ENCODE measurements at places on chromosomes 5 and 9.
A peak's percentile ranks its signal among the peaks of the same experiment; 100 is the strongest.

DNA sequence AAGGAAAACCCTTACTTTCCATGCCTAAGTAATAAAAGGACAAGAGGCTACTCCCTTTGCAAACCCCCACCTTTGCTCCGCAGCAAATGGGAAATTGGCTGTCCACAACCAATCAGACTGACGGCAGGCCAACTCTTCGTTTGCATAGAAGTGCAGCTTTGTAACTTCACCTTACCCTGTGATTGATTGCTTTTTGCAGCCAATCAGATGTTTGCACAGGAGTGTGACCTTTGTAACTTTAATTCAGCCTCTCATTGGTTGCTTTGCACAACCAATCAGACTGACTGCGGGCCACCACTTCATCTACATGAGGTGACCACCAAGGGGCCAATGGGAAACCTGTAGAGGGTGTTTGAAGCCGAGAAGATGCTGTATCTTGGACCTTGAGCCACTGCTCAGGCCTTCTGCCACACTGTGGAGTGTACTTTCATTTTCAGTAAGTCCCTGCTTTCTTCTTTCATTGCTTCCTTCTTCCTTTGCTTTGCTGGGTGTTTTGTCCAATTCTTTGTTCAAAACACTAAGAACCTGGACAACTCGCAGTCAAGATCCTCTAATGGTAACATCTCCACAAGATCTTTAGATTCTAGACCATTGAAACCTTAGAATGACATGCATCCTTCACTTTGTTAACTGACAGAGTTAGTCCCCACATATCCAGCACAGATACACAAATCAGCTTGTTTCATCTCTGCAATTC is 51.3 kb upstream of the FREM1 start:
- DNase-seq = no peak

GRCh38 chr5:157748760-157749461 is 5.4 kb downstream of the LSM11 start:
- DNase-seq = no peak

DNA sequence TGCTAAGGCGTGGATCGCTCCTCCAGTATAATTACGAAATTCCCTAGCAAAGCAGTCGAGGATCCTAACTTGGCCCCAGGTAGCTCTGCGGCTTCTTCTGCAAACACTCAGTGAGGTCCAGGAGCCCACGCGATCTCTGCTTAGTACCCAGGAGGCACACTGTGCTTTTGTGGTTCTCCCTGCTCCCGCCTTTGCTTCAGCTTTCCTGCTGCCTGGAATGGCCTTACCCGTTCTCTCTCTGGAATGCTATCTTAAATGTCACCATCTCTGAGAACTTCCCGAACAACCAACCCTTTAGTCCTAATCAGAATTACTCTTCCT is 639 bp downstream of the INVS start:
- no peak for DNase-seq

- DNase-seq = peak; percentile 95
Measured at GRCh38 chr9:127199001-127199791, 65.4 kb upstream of the GARNL3 start.

DNA sequence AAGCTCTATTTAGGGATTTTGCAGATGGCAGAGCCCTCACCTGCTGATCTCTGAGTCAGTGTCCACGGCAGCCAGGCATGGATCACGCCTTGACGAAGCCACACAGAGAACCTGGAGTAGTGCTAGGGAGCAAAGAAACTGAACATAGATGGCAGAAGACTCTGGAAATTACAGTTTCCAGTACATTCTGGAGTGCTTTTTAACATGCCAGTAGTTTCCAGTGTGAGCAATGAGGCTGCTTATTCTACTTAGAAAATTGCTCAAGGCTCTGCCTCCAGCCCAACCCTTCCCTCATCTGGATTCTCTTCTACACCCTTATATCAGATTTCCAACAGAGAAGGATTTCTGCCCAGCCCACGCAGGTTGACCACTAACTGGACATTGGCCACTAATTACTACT is 203.3 kb downstream of the ADAMTS12 start:
- no peak for DNase-seq

DNA sequence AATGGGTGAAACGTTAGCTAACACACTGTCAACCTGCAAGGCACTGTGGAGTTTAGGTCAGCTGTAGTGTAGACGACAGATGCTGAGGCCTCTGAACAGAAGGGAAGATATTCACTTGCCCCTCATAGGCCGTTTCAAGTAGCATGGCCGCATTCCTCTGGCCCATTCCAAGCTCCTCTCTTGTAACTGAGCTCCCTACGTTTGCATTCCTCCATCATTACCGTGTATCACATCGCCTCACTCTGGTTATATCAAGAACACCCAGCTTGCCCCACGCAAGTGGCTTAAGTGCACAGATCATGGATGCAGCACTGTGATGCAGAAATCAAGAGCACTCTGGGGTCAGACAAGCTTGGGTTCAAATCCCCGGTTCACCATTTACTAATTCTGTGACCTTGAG is 43.3 kb downstream of the PRELID2 start:
- DNase-seq = no peak

- DNase-seq = no peak
Measured at GRCh38 chr9:116592970-116593369, 94.1 kb upstream of the TRIM32 start.

GRCh38 chr9:35226651-35227050 is 64.8 kb downstream of the UNC13B start:
- no peak for DNase-seq

- no peak for DNase-seq
Measured at GRCh38 chr9:80492221-80492620, 920.5 kb downstream of the TLE4 start.

- no peak for DNase-seq
Measured at GRCh38 chr9:72312386-72312987, 52.5 kb downstream of the ZFAND5 start.

Measured in esophagus muscularis mucosa (tissue), 4 donors.